ENCODE measurements at places on chromosomes 5 and 9.

GRCh38 chr9:13109781-13110180 lies 169.7 kb downstream of the MPDZ start:
- DNase-seq, result no peak

GRCh38 chr9:16572005-16572734 lies 298.3 kb downstream of the BNC2 start:
- no peak for DNase-seq

DNA sequence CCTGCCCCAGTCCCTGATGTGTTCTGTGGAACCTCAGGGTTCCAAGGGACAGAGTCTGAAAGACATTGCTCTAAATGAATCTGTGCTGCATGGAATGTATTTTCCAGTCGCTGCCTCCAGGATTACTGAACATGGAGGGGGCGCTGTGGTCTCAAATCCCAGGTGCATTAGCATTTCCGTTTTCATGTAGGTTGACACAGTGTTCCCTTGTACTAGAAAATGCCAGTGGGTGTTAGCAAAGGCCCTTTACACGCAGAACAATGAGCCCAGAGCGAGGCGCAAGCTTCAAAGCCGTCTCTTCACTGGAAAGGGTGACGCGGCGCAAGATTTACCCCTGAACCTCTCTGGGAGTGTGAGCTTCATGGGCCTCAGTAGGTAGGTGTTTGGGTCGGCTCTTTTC lies 308.3 kb downstream of the SLIT3 start:
- DNase-seq, result no peak

GRCh38 chr9:80842389-80842788 lies 847.0 kb downstream of the TLE1 start:
- no peak for DNase-seq

- DNase-seq, result no peak
Observed at GRCh38 chr5:61286446-61287132, 45.5 kb upstream of the ZSWIM6 start.

- DNase-seq, result no peak
Observed at GRCh38 chr9:114769624-114770023, 36.2 kb downstream of the TNFSF15 start.

GRCh38 chr5:83470526-83471404 lies 779 bp upstream of the VCAN start:
- no peak for DNase-seq

DNA sequence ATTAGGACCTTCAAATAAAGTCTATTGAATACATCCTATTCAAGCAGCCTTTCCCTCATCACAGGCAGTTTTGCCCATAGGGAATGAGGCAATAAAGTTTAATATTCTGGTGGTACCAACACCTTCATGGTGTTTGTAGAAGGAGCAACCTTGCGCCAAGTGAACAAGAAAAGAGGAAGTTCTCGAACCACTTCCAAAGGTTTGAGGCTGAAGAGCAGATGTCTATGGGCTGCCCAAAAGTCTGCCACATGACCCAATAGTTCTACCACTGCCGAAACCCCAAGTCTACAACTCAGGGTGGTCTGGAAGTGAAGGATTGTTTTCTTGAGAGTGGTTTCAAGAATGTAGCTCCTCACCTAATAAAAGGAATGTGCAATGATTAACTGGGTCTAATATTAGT lies 123.1 kb downstream of the NPR3 start:
- no peak for DNase-seq

GRCh38 chr9:89225991-89226471 lies 47.4 kb upstream of the SHC3 start:
- no peak for DNase-seq

GRCh38 chr5:60177596-60177995 lies 284.1 kb upstream of the PDE4D start:
- DNase-seq, result no peak

Measured in D341Med (cell line).